Endothelial cell (in vitro differentiated cells): ENCODE measurements at places on chromosomes 13 and 19. TPM values are rescaled to one million over a fixed set of nuclear protein-coding genes. Genes with fewer than 3 reads are reported as not detected.
A peak's percentile ranks its signal among the peaks of the same experiment; 100 is the strongest.

- H3K4me3 ChIP-seq, result no peak overlapping the region
- H3K4me1 ChIP-seq, result peaks cover 28% of the 10 kb centered on the region
- H3K27me3 ChIP-seq, result peaks cover 2% of the 10 kb centered on the region
- H3K27ac ChIP-seq, result no peak overlapping the region
- DNase-seq, result no peak
These were observed 81.6 kb downstream of the ZNF536 start for GRCh38 chr19:30453743-30454142.

GRCh38 chr13:56659041-56659471 is 481.7 kb upstream of the PRR20A start:
- no peaks in the 10 kb centered on the region for H3K27me3 ChIP-seq
- H3K4me1 ChIP-seq, result no peaks in the 10 kb centered on the region
- H3K4me3 ChIP-seq, result no peak overlapping the region
- no peak for DNase-seq
- peaks cover 9% of the 10 kb centered on the region for H3K36me3 ChIP-seq
- no peak overlapping the region for H3K27ac ChIP-seq

GRCh38 chr13:83831796-83832195 is 50.5 kb downstream of the SLITRK1 start:
- DNase-seq, result no peak
- no peak overlapping the region for H3K27ac ChIP-seq
- no peak overlapping the region for H3K4me3 ChIP-seq
- no peaks in the 10 kb centered on the region for H3K27me3 ChIP-seq

- H3K27me3 ChIP-seq, result peaks cover 1% of the 10 kb centered on the region
- DNase-seq, result no peak
- no peak overlapping the region for H3K4me3 ChIP-seq
- no peak overlapping the region for H3K27ac ChIP-seq
- no peaks in the 10 kb centered on the region for H3K4me1 ChIP-seq
These were observed 10.8 kb downstream of the GPR183 start for GRCh38 chr13:99296398-99296797.

- H3K36me3 ChIP-seq, result no peaks in the 10 kb centered on the region
- DNase-seq, result peak; percentile 71
- H3K4me1 ChIP-seq, result peaks cover 17% of the 10 kb centered on the region
- H3K4me3 ChIP-seq, result no peak overlapping the region
- peaks cover 9% of the 10 kb centered on the region for H3K27me3 ChIP-seq
These were observed 3.0 kb downstream of the HPN start for GRCh38 chr19:35044317-35045117.

DNA sequence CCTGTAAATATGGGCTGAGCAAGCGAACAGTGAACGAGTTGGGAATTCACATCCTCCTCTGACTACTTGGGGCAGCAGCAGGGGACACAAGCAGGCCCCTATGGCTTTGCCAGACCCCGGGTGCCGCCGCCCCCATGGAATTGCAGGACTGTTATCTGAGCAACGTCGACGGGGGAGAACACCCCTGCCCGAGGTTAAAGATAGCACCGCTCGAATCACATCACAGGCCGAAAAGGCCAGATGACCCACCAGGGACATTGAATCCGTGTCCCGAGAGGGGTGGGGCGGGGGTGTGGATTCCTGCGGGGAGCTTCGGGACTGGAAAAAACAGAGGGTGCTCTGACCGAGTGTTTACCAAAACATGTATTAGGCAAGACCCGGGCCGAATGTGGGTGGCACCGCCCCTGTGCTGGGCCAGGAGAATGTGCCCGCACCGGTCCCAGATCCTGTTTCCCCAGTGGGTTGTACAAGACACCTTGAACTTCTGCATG is 9.1 kb downstream of the FEM1A start:
- H3K4me1 ChIP-seq, result no peaks in the 10 kb centered on the region
- no peak for DNase-seq
- H3K27ac ChIP-seq, result no peak overlapping the region
- H3K4me3 ChIP-seq, result no peak overlapping the region
- peaks cover 3% of the 10 kb centered on the region for H3K27me3 ChIP-seq

- H3K4me3 ChIP-seq, result no peak overlapping the region
- no peaks in the 10 kb centered on the region for H3K36me3 ChIP-seq
- H3K4me1 ChIP-seq, result peaks cover 11% of the 10 kb centered on the region
- H3K27me3 ChIP-seq, result peaks cover 1% of the 10 kb centered on the region
These were observed 2.7 kb upstream of the C1QTNF9 start for GRCh38 chr13:24306632-24307031.

Gene USHBP1
- total RNA-seq, result 54.2 TPM

- peaks cover 3% of the 10 kb centered on the region for H3K27me3 ChIP-seq
- no peaks in the 10 kb centered on the region for H3K4me1 ChIP-seq
These were observed 14.7 kb upstream of the B3GLCT start for GRCh38 chr13:31184981-31185645.

Gene SHC2
- 46.9 TPM for total RNA-seq

GRCh38 chr13:60850526-60850925 is 453.5 kb downstream of the TDRD3 start:
- no peak overlapping the region for H3K4me3 ChIP-seq
- H3K4me1 ChIP-seq, result no peaks in the 10 kb centered on the region
- peaks cover 5% of the 10 kb centered on the region for H3K36me3 ChIP-seq

DNA sequence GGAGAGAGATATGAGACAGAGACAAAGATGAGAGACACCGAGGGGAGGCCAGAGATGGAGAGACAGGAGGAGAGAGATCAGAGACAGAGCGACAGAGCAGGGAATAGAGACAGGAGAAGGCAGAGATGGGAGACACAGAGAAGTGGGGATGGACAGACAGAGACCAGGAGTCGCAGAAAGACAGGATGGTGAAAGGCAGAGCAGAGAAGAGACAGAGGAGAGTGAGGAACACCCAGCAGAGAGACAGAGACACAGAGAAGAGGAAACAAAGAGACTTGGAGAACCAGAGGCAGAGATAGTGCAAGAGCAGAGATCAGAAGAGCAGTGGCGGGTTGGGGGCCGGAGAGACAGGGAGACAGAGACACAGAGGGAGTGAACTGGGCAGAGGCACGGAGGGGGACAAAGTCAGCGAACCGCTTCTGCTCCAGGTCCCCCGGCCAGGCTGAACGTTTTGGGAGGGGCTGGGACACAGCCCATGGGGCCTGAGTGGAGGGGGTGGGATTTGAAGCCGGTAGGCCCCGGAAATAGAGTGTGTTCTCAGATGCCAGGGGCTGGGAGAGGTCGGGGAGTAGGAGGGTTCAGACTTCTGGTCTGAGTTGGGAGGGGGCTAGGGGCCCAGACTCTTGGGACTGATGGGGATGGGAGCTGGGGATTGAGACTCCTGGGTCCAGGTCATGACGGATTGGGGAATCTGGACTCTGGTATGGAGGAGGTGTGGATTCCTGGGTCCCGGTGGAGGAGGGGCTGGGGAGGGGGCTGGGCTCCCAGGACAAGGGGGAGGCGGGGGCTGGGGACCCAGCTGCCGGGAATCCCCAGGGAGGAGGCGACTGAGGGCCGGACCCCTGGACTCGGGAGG is 654 bp downstream of the ZNF579 start:
- peaks cover 24% of the 10 kb centered on the region for H3K4me1 ChIP-seq
- DNase-seq, result no peak
- H3K27me3 ChIP-seq, result peaks cover 7% of the 10 kb centered on the region
- peak overlapping the region; percentile 89 for H3K27ac ChIP-seq
- peak overlapping the region; percentile 98 for H3K4me3 ChIP-seq

DNA sequence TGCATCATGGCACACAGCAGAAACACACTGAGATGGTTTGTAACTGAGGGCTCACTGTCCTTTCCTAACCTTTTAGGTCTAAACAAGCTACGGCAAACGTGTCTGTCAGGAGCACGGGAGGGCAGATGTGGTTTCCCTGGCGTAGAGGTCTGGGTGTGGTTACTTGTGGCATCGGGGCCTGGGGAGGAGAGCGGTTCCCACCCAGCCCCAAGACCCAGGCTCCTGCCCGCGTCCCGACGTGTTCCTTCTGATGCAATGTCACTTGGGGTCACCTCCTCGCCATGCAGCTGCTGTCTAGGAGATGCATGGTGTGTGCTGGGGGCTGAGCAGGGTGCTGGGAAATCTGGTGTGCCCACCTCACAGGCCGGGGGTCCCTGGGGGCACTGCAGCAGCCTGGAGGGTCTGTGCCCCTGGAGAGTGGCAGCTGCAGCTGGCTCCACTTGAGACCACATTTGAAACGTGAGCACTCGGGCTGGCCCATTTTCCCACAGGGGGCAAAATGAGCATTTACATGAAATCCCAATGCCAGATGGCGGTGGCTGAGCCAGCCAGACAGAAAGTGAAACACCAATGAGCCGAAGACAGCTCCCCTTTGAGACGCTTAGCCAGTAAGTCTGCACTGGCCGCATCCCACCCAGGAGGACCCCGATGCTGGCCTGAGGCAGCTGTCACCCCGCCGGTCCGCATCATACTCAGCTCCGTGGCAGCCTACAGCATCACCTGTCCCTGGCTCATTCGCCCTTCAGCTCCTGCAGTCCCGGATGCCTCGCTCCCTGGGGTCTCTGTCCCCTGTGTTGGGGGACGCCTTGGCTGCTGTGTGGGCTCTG is 22.3 kb upstream of the MYDGF start:
- no peaks in the 10 kb centered on the region for H3K4me1 ChIP-seq
- peaks cover 42% of the 10 kb centered on the region for H3K36me3 ChIP-seq
- no peak for DNase-seq
- H3K27me3 ChIP-seq, result peaks cover 11% of the 10 kb centered on the region
- H3K27ac ChIP-seq, result peak overlapping the region; percentile 48

DNA sequence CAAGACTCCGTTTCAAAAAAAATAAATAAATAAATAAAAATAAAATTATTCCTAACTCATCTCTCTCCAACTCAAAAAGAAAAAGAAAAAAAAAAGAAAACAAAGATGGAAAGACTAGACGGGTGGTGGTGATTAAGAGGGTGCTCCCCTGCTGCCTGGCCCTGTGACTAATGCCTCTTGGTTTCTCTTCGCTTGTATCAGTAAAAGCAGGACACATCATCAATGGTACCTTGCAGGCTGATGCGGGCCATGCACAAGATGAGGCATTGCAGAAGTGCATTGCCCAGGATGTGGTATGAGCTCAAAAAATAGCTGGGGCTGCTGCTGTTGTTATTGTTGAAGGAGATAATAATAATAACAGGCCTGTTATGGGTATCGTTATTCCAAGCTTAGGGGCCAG is 14.6 kb downstream of the ACER1 start:
- no peak overlapping the region for H3K4me3 ChIP-seq
- no peak for DNase-seq
- H3K27ac ChIP-seq, result no peak overlapping the region
- H3K27me3 ChIP-seq, result peaks cover 4% of the 10 kb centered on the region
- peaks cover 5% of the 10 kb centered on the region for H3K36me3 ChIP-seq

DNA sequence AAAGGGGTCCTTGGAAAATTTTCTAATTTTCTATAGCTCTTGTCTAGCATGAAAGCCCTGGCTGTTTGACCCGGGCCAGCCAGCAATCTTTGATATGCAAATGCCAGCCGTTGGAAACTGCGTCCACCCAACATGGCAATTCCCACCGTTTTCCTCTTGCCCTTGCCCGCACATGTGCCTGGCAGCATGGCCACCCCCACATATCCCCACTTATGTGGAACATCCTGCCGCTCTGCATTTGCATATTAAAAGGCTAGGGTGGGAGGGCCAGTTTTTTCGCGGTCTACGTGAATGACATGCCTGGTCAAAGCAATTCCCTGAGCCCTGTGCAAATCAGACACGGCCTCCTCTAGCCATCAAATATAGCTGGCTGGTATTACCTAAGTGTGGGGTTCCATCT is 110.3 kb upstream of the TDRD3 start:
- H3K27me3 ChIP-seq, result peaks cover 2% of the 10 kb centered on the region
- no peak overlapping the region for H3K4me3 ChIP-seq
- H3K27ac ChIP-seq, result no peak overlapping the region
- no peaks in the 10 kb centered on the region for H3K4me1 ChIP-seq

Gene GTF3A
- 73.6 TPM for total RNA-seq

GRCh38 chr13:113043001-113043630 is 62.5 kb upstream of the F7 start:
- no peak for DNase-seq
- H3K4me1 ChIP-seq, result peaks cover 3% of the 10 kb centered on the region
- no peaks in the 10 kb centered on the region for H3K36me3 ChIP-seq
- peaks cover 6% of the 10 kb centered on the region for H3K27me3 ChIP-seq
- H3K27ac ChIP-seq, result no peak overlapping the region

GRCh38 chr13:34223984-34224383 is 406.0 kb downstream of the RFC3 start:
- no peak overlapping the region for H3K4me3 ChIP-seq
- no peaks in the 10 kb centered on the region for H3K4me1 ChIP-seq
- no peak for DNase-seq
- no peaks in the 10 kb centered on the region for H3K36me3 ChIP-seq
- no peaks in the 10 kb centered on the region for H3K27me3 ChIP-seq

Gene ATP8B3
- 0.69 TPM for total RNA-seq

Gene RFXAP
- 6.3 TPM for total RNA-seq

Gene SCAF1
- 90.3 TPM for total RNA-seq

- H3K27me3 ChIP-seq, result peaks cover 29% of the 10 kb centered on the region
- H3K27ac ChIP-seq, result peak overlapping the region; percentile 67
- H3K36me3 ChIP-seq, result peaks cover 63% of the 10 kb centered on the region
- H3K4me1 ChIP-seq, result peaks cover 46% of the 10 kb centered on the region
- DNase-seq, result no peak
- H3K4me3 ChIP-seq, result peak overlapping the region; percentile 86
These were observed 81.2 kb downstream of the COL4A2 start for GRCh38 chr13:110388108-110388943.

GRCh38 chr13:112990783-112991182 is 21.8 kb downstream of the MCF2L start:
- H3K27me3 ChIP-seq, result peaks cover 7% of the 10 kb centered on the region
- H3K4me3 ChIP-seq, result no peak overlapping the region
- H3K4me1 ChIP-seq, result peaks cover 3% of the 10 kb centered on the region

Gene NECTIN2
- total RNA-seq, result 342 TPM

Gene IQCN
- total RNA-seq, result 1.2 TPM

DNA sequence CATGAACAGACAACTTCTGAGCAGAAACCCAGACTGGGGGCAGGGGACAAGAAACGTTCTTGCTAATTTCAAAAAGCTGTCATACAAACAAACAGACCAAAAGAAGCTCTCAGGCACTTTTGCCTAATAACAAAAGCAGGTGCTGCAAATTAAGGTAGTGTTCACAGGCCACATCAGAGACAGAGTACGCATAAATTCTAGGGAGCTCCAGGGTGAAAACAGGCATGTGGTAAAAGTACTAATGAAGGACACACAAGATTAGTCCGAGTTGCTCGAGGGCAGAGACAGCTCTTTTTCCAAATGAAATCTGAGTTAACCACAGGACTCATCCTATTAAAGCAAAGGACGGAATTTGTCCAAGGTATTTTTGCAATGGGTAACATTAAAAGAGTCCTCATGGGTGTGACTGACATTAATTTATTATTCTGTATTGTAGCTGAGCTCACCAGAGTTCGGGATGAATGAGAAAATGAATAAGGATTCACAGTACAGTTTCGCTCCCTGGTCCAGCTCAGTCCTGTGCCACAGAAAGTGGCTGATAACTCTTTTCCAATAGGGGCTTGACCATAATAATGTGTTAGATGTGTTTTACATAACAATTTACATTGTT is 197.3 kb downstream of the LHFPL6 start:
- no peaks in the 10 kb centered on the region for H3K36me3 ChIP-seq
- no peak overlapping the region for H3K27ac ChIP-seq
- no peak for DNase-seq
